ENCODE measurements at places on chromosomes 5 and 9.

- DNase-seq: no peak
These were observed 125.3 kb upstream of the TMEM161B start for GRCh38 chr5:88393716-88394535.

DNA sequence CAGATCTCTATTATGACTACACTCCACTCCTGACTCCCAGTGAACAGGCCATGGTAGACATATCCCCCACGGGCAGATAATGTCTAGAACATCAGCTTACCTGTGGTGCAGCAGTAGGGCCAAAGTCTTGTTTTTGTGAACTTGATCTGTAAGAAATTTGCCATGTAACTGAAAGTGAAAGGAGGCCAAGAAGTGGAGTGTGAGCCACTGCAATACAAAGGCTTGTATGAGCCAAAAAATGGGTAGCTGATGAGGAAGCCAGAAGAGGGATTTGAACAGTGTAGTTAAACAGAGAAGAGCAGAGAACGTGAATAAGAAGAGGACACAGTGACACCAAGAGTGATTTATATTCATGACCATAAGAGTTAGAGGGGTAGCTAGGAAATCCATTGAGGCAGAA, 361.7 kb downstream of the DMRT2 start:
- no peak for DNase-seq

DNA sequence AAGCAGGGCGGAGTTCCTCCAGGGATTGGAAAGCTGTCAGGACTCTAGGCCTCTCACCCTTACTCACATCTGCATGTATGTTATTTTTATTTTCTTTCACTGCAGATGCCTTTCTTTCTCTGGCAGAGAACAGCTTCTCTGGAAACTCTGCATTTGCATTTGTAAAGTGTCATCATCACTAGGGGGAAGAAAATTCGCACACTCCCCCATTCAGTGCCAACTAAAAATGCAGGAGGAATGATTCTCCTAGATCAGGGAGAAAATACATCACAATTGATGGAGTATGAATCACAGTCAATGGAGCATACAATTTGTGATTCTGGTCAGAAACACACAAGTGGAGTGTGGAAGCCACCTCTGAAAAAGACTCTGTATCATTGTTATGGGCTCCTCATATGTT, 351.4 kb upstream of the FTMT start:
- no peak for DNase-seq

DNA sequence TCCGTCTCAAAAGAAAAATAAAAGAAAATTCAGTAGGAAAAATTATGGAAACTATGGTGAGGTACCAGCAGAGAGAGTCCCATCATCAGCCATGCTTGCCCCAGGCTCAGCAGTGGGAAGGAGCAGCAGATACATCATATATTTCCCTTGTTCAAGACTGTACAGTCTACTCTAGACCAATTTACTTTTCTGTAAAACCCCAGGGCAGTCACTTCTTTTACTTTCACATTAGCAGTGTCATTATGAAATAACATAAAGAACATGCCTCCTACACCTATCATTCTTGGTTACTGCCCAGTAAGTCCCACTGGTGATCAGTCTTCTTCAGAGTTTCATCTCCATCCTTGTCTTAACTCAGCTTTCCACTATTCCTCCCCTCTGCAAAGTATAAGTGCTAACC, 1145.0 kb downstream of the MAT2B start:
- no peak for DNase-seq

DNA sequence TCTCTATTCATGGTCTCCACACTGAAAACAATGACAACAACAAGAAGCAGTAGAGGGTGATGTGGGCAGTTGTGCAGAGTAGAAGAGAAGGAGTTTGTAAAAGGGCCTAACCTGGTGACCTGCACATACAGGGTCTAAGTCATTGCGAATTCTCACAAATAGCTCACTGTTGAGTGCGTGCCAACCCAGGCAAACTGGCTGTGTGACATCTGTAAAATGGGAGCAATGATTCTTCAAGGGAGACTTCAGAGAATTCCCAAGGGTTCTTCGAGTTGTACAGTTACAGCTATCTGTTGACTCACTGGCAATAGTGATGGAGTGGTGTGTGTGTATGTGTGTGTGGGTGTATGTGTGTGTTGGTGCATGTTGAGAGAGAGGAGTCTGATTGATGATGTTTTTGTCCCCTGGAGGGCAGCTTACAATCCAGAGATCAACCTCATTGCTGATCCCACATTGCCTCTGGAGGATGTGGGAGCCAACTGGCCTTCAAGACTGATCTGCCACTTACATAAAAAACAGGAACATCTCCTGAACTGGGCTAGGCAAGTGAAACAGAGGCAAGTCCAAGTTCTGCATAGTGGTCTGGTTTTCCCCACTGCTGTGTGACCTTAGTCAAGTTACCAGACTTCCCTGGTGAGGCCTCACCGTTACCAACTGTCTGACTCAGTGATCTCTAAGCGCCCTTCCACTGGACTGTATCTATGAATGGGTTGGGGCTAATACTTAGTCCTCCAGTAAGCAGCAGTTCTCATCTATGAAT, 3.2 kb downstream of the FAT2 start:
- no peak for DNase-seq

- no peak for DNase-seq
These were observed 17.4 kb upstream of the IL33 start for GRCh38 chr9:6198251-6198650.

DNA sequence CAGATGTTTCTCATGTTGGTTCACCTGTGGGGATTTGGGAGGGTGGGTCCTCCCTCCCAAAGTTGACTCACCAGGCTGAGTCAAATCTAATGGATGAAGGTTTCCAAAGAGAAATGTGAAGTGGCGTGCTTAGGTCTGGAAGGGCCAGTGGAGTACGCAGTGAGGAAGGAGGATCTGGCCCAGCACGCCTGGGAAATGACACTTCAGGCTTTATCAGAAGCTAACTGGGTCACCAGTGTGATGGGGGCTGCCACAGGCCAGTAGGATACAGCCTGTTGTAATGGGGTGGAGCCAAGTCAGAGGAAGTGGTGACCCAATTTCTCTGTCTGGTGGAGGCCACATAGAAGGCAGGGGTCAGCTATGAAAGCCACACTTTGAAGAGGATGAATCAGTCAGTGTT, 18.0 kb downstream of the POLR1E start:
- no peak for DNase-seq

DNA sequence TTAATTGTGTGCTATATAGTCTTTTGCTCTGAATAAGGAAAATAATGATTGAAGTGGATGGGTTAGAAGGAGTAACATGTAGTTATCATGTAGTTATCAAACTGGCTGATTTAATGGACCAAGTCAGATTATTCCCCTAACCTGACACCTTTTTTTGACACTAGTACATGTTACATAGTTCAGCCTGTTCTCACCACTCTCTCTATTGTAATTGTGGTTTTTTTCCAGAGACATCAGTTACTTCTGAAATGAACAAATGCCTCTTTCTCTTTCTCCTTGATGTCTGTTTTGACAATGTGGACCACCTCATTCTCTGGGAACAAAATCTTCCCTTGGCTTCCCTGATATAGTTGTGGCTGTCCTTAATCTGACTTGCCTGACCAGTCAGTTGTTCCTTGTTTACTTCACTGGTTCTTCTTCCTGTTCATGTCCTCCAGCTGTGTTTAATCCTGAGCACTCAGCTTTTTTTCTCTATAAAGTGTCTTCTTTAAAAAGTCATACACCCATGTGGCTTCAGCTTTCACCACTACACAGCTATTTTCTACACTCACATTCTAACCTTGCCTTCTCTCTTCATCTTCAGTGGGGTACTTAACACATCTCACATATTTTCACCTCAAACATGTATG, 243.4 kb downstream of the ARRDC3 start:
- DNase-seq: no peak
